ENCODE measurements at places on chromosomes 5 and 9.

GRCh38 chr9:122816163-122816867 is 12.1 kb downstream of the PDCL start:
- DNase-seq: no peak

DNA sequence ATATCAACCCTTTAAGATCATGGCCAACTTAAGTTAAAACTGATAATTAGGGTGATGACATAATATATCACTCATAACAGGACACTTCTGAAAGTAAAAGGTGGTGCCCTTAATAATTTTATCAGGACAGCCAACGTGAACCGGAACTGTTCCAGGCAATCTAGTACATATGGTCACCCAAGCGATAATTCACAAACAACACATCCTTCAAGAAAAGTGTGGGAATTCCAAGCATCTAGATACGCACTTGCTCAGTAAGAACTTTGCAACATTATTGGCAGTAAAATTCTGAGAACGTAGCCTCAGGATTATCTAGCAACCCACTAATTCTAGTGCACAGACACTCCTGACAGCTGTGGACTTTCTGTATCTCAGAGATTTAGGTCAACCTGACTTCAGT is 85.7 kb downstream of the ALDH7A1 start:
- DNase-seq: no peak

DNA sequence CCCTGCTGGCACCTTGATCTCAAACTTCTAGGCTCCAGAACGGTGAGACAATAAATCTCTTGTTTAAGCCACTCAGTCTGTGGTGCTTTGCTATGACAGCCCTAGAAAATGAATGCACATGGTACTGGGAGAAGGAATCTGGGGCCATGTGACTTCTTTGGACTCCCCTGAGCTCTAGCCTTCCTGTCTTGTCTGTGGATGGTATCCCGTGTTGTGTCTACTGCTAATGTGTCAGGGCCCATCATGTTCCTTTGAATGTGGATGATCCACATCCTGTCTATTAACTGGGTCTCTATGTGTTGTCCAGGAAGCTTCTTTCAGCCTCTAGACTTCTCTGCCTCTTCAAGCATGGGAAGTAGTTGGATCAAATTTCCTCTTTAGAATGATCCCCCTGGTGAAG is 25.1 kb downstream of the IL7R start:
- DNase-seq: no peak

DNA sequence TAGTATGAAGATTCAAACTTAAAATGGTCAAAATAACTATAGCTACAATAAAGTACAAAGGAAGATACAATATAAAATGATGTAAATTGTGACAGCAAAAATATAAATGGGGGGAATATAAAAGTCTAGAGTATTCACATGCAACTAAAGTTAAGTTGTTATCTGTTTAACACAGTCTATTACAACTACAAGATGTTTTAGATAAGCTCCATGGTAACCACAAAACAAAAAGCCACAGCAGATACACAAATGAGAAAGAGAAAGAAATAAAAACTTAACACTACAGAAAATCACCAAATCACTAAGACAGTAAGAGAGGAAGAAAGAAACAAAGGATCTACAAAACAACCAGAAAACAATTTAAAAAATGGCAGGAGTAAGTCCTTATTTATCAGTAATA is 17.0 kb upstream of the SH3TC2 start:
- DNase-seq: no peak

DNA sequence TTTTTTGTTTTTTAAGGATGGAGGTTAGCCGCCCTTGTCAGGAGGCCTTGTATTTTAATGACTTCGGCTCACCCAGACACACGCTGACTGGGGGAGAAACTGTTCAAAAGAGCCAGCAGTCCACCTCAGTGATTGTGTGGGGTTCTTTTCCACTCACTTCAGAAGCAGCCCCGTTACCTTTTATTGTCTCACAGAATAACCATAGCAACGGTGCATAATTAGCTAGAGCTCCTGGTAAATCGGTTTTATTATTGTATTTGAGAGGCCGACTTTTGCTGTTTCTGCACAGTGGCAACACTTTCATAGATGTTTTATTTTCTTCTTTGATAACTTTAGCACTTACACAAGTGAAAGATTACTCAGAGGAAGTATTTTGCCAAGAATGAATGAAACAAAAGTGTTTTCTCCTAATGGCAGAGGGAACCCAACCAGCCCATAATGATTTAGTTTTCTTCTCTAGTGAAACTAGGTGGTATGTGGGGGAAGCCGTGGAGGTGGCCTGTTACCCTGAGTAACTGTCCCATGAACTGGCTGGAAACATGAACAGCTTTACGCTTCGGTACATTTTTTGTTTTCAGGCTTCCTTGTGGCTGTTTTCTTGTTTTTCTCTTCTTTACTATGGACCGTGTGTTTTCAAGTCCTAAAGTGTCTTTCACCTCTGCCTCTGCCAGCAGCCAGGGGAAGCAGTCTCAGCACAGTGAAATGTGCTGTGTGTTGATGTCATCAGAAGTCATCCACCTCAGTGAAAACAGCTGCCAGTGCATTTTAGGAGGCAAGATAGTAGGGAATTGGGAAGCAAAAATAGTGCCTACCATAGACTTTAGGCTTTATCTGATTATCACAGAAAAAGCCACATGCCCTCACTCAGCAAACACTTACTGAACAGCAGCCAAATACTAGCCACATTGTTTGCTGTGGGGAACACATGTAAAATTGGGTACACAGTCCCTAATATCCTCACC is 414.7 kb downstream of the KDM4C start:
- DNase-seq: no peak

GRCh38 chr9:106707738-106708474 is 155.1 kb upstream of the ZNF462 start:
- DNase-seq: no peak

DNA sequence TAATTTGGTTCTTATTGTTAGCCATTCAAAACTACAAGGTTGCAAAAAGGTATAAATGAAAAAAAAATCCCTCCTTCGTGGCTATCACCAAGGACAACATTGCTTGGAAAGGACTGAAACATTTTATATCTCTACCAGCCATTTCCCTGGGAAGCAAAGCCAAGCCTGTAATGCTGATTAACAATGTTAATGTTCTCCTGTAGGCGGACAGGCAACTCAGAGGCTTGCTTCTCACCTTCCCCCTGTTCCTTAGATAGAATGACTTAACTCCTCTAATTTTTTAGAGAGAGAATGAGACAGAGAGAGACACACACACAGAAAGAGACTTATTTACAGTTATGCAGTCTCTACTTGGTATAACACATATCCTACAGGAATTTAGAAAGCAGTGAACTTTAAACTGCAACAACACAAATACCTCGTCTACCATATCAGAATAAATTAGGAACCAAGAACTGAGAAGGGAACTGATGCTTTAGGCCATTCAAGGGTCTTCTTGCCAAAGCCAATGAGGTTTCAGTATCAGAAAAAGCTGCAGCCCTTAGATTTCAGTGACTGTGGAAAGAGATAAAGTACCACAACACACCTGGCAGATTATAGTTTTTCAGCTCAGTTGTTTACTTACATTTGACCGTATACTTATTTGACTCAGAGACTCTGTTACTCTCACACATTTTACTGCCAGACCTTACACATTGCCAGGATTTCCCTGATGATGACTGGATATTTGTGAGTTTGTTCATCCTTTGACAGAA is 20.9 kb upstream of the MAN2A1 start:
- DNase-seq: no peak

DNA sequence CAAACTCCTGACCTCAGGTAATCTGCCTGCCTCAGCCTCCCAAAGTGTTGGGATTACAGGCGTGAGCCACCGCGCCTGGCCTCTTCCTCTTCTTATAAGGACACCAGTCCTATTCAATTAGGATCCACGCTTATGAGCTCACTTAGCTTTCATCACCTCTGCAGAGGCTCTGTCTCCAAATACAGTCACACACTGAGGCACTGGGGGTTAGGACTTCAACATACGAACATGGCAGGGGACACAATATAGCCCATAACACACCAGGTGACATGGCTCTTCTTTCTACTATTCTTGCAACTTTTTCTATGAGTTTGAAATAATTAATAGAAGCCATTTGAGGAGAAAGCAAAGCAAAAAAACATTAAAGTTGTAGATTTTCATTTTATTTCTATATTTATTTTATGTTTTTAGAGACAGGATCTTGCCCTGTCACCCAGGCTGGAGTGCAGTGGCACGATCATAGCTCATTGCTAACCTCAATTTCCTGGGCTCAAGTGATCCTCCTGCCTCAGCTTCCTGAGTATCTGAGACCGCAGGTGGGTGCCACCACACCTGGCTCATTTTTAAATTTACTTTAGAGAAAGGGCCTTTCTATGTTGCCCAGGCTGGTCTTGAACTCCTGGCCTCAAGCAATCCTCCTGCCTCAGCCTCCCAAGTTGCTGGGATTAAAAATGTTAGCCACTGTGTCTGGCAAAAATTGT is 6.0 kb upstream of the PRRT1B start:
- no peak for DNase-seq

DNA sequence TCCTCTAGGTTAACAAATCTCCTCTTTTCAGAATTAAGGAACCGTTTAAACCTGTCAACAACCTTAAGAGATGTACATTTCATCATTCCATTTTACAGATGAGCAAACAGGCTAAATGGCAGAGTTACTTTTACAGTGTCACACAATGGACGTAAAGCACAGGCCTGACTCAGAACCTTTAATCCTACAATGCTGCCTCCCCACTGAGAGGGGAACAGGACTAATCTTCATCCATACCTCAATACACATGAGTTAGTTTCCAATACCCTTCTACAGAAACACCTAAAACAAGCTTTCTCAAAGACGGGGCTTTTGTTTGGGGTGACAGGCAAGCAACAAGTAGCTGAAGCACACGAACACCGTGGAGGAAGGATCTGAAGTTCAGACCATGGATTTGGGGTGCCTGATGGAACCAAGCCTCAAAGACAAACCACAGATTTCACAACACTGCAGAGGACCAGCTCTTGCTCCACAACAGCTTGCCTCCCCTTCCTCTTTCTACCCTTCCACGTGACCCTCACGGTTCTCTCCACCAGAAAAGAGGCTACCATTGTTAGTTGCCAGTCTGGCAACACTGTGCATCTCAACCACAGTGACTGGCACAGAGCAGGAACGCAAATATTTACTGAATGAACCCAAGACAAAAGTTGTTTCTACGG is 1.8 kb downstream of the RNF130 start:
- no peak for DNase-seq

- DNase-seq: no peak
Observed at GRCh38 chr9:81680506-81680905, 8.8 kb downstream of the TLE1 start.

DNA sequence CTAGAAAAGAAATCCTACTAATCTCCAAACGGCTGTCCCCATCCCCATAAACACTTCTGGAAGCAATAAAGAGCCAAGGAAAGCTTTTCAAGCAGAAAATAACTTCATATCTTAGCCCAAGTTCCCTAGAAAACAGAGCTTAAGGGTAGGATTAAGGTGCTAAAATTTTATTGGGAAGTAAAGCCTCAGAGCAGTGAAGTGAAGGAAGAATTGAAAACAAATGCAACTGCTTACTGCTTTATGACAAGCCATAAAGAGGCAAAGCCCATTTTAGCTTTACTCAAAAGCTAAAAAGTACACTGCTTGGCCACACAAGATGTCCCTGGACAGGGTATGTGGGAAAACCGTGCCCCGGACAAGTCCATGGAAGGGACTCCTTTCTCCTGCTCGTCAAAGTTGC is 59.7 kb downstream of the APTX start:
- DNase-seq: no peak

DNA sequence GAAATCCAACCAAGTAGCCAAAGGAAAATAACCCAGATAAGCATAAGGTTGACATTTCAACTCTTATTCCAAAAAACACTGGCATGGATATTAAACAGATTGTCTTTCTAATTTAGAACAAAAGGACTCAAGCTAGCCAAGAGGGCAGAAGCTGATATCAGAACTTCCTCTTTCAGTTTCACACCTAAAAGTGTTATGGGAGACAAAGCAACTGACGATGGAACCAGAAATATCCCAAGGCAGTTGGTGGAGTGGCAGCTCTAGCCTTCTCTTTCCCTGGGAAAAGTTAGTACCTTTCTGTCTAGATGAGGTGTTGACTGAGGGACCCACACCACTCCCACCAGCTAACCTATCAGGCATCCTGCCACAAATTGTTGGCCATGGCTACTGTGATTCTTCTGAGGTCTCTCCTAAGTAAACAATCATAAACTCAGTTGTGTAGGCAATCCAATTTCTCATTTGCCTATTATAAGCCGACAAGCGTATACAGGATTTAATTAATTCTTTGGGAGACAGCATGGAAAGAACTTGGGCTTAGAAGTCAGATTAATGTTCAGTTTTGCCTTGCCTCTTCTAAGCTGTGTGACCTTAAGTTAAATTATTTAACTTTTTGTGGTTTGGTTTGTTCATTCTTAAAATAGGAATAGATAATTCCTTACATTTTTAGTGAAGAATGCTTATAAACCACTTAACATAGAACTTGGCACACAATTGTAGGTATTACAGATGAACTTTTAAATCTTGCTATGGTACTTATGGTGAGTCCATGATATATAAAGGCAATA is 110.9 kb upstream of the ADAMTSL1 start:
- no peak for DNase-seq

DNA sequence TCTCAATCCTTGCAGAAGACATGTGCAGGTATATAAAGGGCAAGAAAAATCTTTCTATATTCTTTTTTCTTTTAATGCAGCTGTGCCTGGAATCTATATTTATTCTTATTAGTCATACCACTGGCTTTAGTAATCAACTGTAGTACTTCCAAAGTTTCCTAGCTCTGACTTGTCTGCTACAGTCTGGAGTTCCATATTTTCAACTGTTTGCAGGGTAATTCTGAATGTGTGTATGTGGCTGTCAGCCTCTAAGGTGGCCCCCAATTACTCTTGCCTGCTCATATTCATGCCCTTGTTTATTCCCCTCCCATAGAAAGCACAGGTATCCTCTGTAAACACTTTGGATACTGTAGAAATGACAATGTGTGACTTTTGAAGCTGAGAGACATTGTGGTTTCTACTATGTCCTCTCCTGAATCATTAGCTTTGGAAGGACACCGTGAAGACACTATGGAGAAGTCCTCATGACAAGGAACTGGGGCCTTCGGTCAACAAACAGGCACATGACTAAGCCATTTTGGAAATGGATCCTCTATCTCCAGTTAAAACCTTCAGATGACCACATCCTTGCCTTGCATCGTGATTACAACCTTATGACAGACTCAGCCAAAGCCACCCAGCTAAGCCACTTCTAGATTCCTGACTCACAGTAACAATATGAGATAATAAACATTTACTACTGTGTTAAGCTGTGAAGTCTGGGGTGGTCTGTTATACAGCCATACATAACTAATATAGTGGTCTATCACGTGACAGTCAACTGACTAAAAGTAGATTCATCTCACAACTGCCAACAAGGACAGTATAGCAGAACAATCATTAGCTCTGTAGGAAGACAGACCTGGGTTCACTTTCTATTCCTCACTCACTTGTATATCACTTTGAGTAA is 49.5 kb upstream of the SUSD1 start:
- DNase-seq: no peak

Data from D341Med (cell line).